ENCODE measurements at places on chromosomes 13 and 19.

- no peak for DNase-seq
Observed at GRCh38 chr13:39913339-39913738, 257.9 kb downstream of the COG6 start.

DNA sequence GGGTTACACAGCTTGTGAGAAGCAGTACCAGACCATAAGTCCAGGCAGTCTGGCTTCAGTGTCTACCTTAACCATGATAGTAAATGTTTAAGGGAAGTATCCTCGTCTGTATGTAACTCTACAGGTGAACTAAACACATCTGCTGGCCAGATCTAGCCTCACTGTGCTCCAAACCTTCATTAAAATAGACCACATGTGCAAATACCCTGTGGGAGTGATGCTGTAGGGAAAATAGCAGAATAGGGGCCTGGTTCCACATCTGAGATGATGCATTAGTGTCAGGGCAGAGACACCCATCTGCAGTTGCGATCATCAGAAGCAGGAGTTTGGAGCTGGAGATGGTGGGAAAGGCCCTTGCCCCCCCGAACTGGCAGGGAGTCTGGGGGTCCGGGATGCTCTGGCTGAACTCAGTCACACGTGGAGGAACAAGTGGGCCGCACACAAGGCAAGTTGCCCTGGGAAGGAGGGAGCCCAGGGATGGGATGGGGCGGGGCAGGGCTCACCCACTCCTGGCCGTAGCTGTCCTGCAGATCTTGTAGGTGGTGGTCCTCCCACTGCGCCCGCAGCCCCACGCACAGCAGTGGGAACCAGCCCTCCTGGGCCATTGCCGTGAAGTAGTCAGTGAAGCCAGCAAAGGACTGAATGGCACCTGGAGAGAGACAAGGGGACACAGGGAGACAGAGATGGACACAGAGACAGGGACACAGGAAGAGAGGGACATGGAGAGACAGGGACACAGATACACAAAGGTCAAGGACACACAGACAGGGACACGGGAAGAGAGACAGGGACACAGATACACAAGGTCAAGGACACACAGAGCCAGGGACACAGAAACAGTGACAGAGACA, 7.3 kb downstream of the TMEM147 start:
- DNase-seq: no peak

DNA sequence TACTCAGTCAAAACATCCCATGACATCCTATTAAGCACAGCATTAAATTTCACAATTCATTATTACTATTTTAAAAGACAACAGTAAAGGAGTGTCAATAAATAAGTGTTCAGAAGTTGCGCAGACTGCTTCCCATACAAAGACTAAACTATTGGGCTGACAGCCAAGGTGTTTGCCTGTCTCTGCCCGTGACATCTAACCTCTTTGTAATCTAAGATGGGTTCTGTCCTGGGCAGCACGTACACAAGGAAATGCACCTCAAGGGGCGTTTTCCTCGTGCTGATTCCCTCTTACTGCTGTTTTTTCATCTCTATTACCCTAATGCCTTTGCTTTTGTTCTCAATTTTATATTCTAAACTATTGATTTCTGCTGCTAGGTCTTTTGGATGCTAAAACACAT, 216.3 kb downstream of the NHLRC3 start:
- no peak for DNase-seq

- no peak for DNase-seq
Observed at GRCh38 chr13:111043575-111043982, 71.5 kb upstream of the ARHGEF7 start.

Data from CD4-positive, alpha-beta T cell treated with Interleukin-17A for 1 hour (primary cell).